ENCODE measurements at places on chromosomes 2 and 18. TPM values are rescaled to one million over a fixed set of nuclear protein-coding genes. Genes with fewer than 3 reads are reported as not detected.

APOB gene
- not detected for total RNA-seq

REG1B gene
- not detected for total RNA-seq

DNA sequence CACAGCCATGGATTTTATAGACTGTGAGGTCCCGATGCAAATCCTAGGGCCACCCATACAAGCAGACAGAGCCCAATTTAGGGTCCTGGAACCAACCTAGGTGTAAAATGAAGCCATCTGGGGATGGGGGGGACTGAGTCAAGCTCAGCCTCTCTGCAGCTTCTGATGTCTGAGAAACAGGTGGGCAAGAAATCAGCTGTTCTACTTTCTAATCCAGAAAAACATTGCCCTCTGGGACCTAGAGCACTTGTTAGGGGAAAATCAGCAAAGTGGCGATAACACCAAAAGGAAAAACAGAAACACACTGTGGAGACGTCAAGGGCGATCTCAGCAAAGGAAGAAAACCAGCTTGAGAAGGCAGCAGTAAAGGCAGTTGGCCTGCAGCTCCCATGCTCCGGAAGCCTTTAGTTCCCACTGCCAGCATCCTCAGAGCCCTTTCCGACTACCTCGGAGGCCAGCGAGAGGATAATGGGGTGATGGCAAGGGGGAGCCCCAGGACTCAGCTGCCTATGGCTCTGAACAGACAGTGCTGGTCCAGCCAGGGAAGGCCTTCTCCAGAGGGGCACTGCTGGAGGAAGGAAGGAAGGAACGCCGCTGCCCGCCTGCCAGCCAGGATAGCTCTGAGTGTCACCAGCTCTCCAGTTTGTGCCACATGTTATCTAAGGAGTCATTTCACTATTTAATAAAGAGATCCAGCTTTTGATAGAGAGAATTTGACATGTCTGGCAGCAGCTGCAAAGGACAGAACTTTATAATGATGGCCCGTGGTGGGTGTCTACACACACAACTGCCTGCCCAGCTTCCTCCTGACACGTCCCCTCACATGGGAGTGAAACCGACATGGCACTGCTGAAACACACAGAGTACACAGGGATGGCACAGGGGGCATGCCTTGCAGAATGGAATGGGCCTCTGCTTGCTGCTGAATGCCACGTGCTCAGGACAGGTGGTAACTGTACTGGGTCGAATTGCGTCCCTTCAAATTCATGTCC is 37.7 kb downstream of the HS1BP3 start:
- H3K36me3 ChIP-seq = no peaks in the 10 kb centered on the region
- H3K27ac ChIP-seq = no peak overlapping the region
- H3K4me3 ChIP-seq = no peak overlapping the region
- no peaks in the 10 kb centered on the region for H3K4me1 ChIP-seq
- H3K27me3 ChIP-seq = no peaks in the 10 kb centered on the region

DNA sequence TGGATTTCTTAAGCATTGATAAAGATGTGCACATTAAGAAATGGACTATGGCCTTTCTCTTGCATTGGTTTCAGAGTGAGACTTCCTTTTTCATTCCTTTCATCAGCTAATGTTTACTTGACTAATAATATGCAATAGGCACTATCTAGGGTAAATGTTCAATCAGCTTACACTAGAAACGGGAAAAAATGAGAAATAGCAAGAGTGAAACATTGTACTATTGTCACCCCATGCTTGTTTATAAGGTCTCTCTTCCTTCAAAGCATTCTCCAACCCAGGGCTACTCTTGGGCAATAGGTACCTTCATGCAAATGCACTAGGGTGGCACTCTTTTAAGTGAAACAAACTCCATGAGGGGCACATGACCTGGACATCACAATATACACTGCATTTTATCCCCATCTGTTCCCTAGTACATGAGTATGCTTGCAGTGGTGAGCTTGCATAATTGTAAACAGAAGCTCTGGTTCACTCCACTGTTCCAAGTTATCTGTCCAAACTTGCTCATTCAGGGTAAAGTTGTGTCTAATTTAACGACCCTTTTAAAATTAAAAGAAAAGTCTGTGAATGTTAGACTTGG is 402.3 kb downstream of the ERBB4 start:
- H3K36me3 ChIP-seq = no peaks in the 10 kb centered on the region
- H3K4me1 ChIP-seq = no peaks in the 10 kb centered on the region
- H3K4me3 ChIP-seq = no peak overlapping the region

- H3K4me3 ChIP-seq = no peak overlapping the region
- H3K27me3 ChIP-seq = no peaks in the 10 kb centered on the region
- no peaks in the 10 kb centered on the region for H3K4me1 ChIP-seq
- DNase-seq = no peak
- no peak overlapping the region for H3K27ac ChIP-seq
These were observed 9.6 kb downstream of the PER2 start for GRCh38 chr2:238278626-238279323.

All from CD4-positive, alpha-beta memory T cell (primary cell).